ENCODE measurements at places on chromosomes 6 and 20.

DNA sequence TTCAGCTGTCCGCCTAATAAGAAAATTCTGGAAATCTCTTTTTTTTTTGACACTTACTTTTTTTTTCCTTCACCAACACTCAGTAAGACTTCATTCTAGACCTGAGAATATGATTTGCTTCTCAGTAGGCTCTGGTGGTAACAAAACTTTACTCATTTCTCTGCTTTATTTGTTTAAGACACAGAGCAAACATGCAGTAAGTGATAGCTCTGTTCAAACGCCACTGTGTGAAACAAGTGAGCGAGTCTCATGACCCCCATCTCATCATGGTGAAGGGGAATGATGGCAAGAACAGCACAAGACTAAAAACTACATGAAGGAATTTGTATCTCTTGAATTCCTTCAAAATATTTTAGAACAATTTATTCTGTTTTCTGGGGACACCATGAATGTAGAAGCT is 541.6 kb upstream of the POU3F2 start:
- no peak for DNase-seq

- no peak for DNase-seq
These were observed 114.0 kb downstream of the VEGFA start for GRCh38 chr6:43883847-43884651.

GRCh38 chr6:2952557-2953095 is 18.7 kb downstream of the SERPINB6 start:
- no peak for DNase-seq

DNA sequence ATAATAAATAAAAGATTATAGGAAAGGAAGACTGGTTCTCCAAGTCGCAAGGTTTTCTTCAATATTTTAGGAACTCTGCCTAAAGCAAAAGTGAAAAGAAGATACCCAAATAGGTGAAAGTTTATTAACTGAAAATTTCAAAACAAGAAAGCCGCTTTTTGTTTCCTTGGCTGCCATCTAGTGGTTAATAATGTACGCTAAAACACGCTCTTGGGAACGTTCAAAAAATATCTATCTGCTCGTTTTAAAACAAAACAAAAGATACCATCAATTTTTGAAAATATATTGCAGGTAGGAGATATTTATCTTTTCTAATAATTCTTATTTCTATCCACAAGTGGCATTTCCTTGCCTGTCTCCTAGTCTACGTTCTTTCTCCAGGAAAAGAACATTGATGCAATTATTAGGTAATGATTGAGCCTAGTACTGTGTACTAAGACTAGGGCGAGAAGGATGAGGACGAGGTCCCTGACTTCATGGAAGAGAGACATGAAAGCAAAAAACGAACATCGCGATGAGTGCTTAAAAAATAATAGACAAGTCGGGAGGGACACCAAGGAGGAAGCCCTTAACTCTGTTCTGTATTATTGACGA is 97.2 kb downstream of the SPTLC3 start:
- no peak for DNase-seq

DNA sequence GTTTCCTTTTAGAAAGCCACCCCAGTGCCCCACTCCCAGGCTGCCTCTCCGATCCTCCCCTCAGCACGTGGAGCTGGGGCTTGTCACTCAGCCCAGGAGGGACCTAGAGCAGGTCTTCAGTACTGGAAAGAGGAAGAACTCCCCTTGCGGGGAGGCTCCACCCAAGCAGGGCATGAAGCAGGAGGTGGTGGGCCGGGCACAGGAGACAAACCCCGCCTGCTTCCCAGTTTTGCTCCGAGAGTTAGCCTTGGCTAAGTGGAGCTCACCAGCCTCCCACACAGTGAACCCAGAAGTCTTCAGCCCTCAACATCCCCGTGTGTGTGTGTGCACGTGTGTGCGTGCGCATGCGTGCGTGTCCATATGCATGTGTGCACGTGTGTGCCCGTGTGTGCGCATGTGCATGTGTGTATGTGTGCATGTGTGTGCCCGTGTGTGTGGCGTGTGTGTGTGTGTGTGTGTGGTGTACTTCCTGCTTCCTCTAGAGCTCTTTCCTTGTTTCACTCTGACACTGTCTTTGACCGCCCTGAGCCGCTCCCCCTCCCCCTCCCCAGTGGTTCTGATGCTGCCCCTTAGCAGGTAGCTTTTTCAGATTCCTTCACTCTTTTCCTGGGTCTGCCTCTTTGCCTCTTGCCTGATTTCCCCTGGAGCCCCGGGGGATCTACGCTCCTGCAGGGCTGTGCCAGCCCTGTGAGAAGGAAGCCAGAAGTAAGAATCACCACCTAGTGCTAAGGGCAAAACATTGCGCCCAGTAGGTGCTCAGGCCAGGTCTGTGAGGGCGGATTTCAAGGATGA is 239.8 kb downstream of the CDC5L start:
- DNase-seq, result no peak

GRCh38 chr6:37052027-37052628 is 46.7 kb downstream of the FGD2 start:
- no peak for DNase-seq

- DNase-seq, result no peak
These were observed 60.9 kb upstream of the FABP7 start for GRCh38 chr6:122718616-122719015.

- no peak for DNase-seq
These were observed 49.4 kb upstream of the NFATC2 start for GRCh38 chr20:51591871-51592270.

- DNase-seq, result no peak
These were observed 2.9 kb downstream of the RAB32 start for GRCh38 chr6:146546443-146547043.

DNA sequence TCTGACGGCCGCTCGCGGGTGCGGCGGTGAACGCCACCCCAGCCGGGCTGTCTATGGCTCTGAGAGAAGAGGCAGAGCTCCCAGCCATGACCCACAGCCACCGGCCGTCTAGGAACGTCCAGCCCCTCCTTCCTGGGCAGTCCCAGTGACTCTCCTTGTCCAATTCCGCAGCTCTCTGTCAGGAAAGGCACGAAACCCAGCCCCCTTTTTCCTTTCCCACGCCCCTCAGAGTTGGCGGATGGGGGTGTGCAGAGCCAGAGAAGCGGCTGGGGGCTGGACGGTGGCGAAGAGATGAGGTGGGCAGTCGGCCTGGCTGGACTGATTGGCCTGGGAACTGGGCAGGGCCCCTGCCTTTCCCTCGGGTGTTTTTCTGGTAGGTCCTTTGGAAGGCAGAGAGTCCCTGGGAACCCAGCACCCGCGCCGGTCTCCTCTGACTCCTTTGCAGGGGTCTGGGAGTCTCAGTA is 1.5 kb downstream of the EBF4 start:
- no peak for DNase-seq

- DNase-seq, result no peak
These were observed 10.1 kb downstream of the IL17F start for GRCh38 chr6:52233975-52234823.

DNA sequence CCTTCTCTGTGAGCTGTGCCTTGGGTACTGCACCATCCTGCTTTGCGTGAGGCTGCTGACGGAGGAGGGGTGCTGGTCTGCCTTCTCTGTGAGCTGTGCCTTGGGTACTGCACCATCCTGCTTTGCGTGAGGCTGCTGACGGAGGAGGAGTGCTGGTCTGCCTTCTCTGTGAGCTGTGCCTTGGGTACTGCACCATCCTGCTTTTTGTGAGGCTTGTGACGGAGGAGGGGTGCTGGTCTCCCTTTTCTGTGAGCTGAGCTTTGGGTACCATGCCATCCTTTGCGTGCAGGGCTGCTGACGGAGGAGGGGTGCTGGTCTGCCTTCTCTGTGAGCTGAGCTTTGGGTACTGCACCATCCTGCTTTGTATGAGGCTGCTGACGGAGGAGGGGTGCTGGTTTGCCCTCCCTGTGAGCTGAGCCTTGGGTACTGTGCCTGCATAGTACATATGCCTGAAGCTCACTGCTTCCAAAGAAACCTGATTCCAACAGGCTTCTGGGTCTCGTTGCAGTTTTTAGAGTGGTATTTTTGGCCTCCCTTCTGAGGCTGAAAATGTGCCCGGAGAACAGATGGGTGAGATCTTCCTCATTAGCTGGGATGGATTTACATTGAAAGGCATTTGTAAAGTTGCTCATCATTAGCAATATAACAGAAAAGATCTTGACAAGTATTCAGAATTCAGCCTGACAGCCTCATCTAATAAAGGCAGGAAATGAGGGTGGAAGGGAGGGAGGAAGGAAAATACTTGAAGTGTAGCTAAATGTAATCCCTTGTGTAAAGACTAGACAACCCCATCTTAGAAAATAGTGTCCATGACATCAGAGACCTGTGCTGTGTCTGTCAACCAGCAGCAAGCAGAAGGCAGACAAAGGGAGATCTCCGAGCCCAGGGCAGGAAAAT is 46.8 kb upstream of the UNC93A start:
- no peak for DNase-seq

GRCh38 chr20:21208999-21209398 is 83.1 kb downstream of the KIZ start:
- no peak for DNase-seq

GRCh38 chr6:62670490-62671223 is 384.6 kb upstream of the KHDRBS2 start:
- DNase-seq, result no peak

- no peak for DNase-seq
These were observed 48.5 kb upstream of the CNKSR3 start for GRCh38 chr6:154558984-154559383.
